ENCODE measurements at places on chromosomes 1 and 21.

GRCh38 chr21:14711287-14711686 is 165.2 kb upstream of the SAMSN1 start:
- no peak for DNase-seq

DNA sequence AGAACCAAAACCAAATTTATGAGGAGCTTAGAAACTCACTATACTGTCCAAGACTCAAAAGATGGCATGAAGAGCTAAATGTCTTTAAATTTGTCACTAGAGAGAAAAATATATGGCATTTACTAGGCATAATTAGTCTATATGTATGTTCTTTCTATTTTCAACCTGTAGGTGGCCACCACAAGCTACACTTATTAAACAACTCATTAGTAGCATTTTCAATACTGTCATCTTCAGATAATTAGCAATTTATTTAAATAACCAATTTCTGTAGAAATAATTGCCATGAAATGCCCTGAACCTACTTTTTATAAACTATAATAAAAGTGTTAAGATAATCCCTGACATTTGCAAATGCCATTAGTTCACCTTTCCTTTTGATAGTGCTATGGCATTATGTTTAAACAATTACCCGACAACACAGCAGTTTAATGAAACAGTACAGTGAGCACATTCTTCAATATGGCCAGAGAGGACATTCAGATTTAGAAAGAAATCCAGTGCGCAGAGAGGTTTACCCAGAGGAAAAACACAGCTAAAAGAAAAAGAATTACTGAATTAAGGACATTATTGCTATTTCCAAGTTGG is 522.5 kb downstream of the PTBP2 start:
- DNase-seq, result no peak

GRCh38 chr1:174217248-174217647 is 57.9 kb downstream of the RABGAP1L start:
- no peak for DNase-seq

GRCh38 chr1:46477153-46477929 is 12.3 kb upstream of the DMBX1 start:
- peak; percentile 41 for DNase-seq

- DNase-seq, result no peak
Observed at GRCh38 chr1:198858033-198858432, 219.2 kb downstream of the PTPRC start.

GRCh38 chr21:40681164-40681859 is 165.6 kb downstream of the DSCAM start:
- DNase-seq, result no peak

DNA sequence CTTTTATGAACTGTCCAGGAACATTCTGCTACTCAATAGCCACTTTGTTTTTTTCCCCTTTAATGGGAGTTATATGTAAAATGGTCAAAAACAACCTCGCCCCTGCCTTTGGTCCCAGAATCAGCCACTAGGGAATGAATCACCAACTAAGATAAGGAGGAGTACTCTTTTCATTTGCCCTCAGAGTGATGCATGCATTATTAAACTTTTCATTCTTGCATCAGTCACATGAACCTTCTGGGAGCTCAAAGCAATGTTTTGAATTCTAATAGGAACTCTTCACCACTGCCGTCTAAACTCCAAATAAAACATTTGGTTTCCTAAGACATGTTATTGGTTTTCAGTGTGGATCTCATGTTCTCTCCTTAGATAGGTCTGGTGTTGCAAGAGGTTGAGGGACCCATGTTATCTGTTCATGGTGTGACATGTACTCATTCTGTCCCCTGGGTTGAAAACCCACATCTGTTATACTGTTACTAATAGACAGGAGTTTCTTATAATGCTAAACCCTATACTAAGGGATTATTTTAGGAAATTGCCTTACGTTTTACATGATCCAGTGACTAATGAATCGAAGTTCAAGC is 17.8 kb upstream of the HSD17B7 start:
- no peak for DNase-seq

DNA sequence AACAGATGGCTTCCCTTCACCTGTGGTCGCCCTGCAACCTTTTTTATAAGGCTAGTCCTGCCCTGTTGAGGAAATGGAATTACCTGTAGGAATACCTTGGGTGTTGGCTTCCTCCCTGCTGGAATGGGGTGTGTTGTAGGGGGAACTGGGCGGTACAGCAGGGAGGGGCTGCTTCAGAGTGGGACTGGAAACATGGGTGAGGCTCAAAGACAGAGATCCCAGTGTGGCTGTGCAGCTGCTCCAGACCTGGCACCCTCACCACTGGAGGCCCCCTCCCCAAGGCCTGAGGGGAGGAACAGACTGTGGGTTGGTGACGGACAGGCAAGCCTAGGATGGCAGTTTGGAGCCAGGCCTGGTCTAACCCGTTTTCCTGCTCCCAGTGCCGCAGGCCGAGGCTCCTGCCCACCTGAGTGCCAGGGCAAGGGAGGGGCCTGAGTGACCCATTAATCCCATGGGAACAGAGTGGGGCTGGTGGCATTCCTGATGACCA is 4.5 kb downstream of the EFNA3 start:
- DNase-seq, result no peak

DNA sequence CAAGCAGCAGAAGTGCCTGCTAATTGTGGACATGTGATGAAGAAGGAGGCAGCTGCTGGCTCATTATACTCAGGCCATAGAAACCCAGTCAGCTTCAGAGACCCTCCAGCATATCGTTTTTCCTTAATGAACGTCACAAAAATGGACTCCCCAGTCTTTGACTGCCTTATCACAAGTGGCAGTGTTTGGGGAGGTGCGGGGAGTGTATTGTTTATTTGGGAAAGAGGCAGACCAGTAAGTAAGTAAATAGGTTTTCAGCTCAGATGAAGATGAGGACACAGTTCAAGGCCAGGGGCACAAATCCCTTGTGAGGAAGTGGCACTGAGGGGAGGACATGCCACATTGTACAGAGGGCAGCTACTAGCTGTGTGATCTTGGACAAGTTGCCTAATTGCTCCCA is 43.5 kb upstream of the NRDC start:
- no peak for DNase-seq

- DNase-seq, result no peak
Observed at GRCh38 chr21:34715518-34715917, 46.7 kb downstream of the CLIC6 start.

GRCh38 chr1:192632641-192633532 is 3.1 kb upstream of the RGS13 start:
- no peak for DNase-seq

- DNase-seq, result peak; percentile 48
Observed at GRCh38 chr1:151993084-151993733, 450 bp downstream of the S100A10 start.

DNA sequence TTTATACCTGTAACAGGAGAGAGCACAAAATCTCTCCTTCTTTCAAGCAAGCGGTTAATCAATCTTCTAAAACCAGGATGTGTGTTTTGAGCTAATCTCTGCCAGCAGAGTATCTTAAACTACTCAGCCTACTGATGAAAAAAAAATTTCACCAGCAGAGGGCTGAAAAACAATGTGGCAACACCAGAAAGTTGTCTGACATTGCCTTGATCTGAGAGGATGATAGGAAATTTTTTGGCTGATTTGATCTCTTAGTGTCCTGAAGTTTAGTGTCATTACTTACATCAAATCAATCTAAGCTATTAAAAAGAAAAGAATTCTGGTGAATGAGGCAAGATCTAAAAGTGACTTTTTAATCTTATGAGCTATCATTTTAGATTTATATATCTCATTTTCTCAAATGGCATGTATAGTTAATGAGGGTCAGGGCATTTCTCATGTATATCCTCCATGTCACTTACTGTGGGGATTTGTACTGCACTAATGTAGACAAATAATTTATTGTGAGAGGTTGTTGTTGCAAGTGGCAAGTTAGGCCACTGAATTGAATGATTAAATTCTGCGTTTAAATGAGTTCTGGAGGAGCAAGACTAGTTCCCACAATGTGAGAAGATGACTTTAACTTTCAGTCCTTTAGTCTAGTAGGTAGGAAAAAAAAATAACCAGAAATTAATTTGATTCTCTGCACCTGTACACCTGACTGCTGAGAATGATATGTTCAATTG is 10.9 kb downstream of the ADAMTS1 start:
- DNase-seq, result no peak

- no peak for DNase-seq
Observed at GRCh38 chr1:205627956-205628355, 3.9 kb downstream of the ELK4 start.

GRCh38 chr1:208085655-208086515 is 158.3 kb downstream of the PLXNA2 start:
- no peak for DNase-seq

DNA sequence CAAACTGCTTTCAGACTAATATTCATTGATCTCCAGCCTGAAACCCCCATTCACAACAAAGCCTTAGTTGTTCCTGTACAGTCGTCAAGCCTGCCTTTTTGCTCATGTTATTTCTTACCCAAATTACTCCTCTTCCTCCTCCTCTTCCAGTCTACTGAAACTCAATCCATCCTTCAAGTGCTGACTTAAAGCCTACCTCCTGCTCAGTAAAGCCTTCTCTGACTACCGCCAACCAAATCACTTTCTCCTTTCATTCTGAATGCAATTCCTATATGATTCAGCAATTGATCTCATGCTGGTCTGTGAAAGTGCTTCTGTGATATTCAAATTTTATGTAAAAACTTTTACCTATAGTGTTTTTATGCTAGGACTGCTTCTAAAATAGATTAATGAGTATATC is 18.6 kb downstream of the TAF5L start:
- DNase-seq, result no peak

GRCh38 chr1:206909883-206910318 is 11.8 kb downstream of the FCMR start:
- DNase-seq, result no peak

GRCh38 chr1:87291107-87291506 is 37.6 kb upstream of the LMO4 start:
- DNase-seq, result no peak

GRCh38 chr1:59755069-59755685 is 59.6 kb upstream of the HOOK1 start:
- DNase-seq, result no peak

DNA sequence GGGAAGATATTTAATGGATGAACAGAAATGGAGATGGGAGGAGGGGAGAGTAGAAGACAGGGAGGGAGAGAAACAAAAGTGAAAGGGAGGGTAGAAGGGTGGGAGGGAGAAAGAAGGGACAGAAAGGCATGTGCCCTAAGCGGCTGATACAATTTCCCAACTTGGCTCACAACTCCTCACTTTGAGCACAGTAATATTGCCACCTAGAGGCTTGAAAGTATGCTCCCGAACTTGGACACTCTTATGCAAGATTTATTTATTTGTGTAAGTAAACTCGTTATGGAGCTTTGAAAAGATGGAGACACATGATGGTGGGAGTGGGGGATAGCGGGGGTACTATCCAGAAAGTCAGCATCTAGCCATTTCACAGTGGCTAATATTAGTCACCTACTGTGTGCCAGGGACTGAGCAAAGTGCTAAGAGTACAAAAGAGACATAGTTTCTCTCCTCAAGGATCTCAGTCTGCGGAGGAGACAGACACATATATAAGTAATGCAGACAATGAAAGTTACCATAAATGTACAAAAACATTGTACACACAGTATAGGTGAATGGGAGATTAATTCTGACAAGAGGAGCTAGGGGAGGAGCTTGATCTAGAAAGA is 189.7 kb downstream of the SEC16B start:
- DNase-seq, result peak; percentile 56

GRCh38 chr21:35720208-35720731 is 340.1 kb downstream of the SETD4 start:
- no peak for DNase-seq

DNA sequence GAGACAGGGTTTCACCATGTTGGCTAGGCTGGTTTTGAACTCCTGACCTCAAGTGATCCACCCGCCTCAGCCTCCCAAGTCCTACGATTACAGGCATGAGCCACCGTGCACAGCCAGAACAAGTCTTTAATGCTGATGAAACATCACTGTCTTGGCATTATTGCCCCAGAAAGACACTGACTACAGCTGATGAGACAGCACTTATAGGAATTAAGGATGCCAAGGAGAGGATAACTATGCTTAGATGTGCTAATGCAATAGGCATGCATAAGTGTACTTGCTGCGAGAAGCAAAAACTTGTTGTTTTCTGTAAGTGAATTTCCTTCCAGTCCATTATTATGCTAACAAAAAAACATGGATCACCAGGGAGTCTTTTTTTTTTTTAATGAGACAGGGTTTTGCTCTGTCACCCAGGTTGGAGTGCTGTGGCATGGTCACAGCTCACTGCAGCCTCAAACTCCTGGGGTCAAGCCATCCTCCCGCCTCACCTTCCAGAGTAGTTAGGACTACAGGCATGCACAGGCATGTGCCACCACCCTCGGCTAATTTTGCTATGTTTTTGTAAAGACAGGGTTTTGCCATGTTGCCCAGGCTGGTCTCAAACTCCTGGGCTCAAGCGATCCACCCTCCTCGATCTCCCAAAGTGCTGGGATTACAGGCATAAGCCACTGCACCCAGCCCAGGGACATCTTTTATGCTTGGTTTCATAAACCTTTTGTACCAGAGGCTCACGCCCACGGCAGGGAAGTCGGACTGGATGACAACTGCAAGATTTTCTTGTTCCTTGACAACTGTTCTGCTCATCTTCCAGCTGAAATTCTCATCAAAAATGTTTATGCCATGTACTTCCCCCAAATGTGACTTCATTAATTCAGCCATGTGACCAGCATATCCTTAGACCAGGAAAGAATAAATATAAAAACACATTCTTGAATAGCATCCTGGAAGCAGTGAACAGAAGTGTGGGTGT is 23.1 kb downstream of the RHEX start:
- DNase-seq, result no peak

GRCh38 chr21:45192332-45192731 is 95.4 kb downstream of the POFUT2 start:
- DNase-seq, result no peak

DNA sequence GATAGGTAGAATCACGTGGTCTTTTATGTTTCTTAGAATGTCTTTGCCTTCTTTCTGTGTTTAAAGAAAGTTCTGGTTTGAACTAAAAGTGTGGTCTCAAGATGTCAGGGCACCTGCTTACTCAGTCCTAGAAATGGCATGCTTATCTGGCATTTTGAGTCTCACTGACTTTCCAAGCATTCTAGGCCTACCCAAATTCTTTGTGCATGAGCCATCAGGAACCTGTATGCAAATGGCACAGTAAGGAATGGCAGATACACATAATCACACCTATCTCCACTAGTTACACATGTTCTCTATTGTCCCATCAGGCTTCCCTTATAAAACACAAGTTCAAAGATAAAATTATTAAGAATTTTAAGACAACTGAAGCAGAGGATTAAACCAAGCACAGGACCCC is 29.5 kb upstream of the CLCA4 start:
- no peak for DNase-seq

DNA sequence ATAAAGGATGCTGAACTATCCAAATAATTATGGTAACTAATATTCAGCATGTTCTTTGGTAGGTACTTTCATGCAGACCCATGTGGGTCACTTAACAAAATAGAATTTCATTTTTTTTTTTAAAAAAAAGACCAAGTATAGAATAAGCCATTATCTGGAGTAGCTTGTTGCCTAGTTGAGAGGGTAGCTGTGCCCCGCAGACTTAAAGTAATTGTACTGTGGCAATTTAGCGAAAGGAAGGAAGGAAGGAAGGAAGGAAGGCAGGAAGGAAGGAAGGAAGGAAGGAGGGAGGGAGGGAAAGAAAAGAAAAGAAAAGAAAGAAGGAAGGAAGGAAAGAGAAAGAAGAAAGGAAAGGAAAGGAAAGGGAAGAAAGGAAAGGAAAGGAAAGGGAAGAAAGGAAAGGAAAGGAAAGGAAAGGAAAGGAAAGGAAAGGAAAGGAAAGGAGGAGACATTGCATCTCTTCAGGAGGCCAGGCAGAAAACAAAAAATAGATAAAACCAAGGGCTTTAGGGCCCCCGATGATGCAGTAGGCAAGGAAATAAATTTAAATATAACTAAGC is 35.3 kb upstream of the C1orf21 start:
- no peak for DNase-seq

- DNase-seq, result no peak
Observed at GRCh38 chr1:22821027-22821426, 110.4 kb downstream of the EPHB2 start.

Measured in NCI-H748 treated with DMSO at 0.1 percent for 48 hours (cell line).